AG04449 (cell line): ENCODE measurements at places on chromosomes 5 and 9.

DNA sequence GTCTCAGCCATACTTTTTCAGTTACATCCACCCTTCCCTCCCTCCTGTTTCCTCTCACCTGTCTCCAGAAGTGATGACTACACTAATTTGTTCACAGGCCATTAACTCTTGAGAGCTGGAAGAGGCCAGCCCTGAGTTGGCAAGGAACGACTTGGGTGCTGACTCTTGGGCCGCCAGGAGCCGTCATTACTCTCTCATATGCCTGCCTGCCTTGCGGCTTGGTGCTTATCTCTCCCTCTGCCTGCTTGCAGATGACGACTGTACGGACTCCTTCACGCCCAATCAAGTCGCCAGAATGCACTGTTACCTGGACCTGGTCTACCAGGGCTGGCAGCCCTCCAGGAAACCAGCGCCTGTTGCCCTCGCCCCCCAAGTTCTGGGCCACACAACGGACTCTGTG lies 66.1 kb downstream of the PAPPA start:
- no peak for DNase-seq

DNA sequence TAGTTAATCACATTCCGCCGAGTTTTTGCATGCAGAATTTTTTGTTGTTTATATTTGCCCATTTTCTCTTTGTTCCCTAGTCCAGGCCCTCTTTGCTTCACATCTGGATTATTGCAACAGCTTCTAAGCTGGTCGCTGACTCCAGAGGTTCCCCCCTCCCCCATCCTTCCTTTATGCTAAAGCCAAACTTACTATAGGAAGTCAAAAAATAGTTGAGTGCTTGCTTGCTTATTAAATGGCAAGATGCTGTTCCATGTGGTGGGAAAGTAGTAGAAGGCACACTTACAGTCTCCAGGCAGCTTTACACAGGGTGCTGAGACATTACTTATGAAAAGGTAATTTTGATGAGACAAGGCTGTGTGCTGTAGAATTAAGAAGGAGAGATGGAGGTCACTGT lies 1.3 kb downstream of the ZBTB34 start:
- DNase-seq, result no peak

GRCh38 chr5:74767579-74767913 lies 497 bp downstream of the NSA2 start:
- no peak for DNase-seq

DNA sequence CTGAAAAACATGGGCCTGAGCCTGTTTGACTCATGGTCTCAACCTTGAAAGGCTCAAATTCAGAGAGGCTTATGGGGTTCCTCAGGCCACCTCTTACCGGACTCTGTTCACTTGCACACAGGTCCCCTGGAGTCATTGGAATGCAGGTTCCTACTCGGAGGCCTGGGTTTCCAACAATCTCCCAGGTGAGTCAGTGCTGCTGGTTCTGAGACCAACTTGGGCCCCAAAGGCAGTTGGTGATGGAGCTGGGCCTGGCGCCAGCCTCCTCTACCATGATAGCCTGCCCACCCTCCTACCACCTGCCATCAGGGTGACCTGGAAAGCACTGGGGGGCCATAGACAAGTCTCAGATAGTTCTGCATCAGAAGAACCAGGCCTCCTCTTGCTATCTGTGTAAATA lies 188.4 kb downstream of the RGS3 start:
- no peak for DNase-seq

DNA sequence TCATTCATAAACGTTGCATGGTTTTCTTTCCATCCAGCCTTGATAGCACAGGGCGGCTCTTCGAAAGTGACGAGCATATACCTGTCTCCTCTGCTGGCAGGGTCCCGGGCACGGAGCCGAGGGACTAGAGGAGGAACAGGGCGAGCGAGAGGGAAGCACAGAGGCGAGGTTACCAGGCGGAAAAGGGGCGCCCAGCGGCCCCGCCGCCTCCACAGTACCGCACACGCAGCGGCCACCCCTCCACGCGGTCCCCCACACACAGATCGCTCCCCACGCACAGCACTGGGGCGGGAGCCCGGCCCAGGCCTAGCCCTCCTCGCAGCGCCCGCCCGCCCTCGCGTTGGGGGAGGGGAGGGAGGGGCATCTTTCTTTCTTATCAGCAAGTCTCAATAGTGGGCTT lies 296.6 kb upstream of the DAB2 start:
- DNase-seq, result no peak

DNA sequence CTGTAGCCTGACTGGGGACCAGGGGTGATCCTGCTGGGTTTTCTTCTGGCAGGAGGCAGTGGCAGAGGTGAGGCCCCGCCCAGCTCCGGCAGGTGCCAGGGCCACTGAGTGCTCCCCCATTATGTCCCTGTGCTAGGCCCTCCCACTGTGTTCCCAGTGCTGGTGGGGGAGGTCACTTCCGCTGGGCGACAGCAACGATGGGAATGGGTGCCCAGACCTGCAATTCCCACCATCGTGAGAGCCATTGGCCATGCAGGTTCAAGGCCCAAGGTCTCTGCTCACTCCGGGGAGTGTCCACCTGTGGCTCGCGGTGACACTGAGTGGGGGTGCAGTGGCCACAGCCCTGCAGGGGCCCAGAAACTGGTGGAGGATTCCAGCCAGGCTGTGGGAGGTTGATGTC lies 98.6 kb downstream of the RXRA start:
- no peak for DNase-seq

- no peak for DNase-seq
Measured at GRCh38 chr5:25950681-25951080, 1087.7 kb downstream of the CDH9 start.
